ENCODE measurements at places on chromosomes 1 and 21.
A peak's percentile ranks its signal among the peaks of the same experiment; 100 is the strongest.

DNA sequence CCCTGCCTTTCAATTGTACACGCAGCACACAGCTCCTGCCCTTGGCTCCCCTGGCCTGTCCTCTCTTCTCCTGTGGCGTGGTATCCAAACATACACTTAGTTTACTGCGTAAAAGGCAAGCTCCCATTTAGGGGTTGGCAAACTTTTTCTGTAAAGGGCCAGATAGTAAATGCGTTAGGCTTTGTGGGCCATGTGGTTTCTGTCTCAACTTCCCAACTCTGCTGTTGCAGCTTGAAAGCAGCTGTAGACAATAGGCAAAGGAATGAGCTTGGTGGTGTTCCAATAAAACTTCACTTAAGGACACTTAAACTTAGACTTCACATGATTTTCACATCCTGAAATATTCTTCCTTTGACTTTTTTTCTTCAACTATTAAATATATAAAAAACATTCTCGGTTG is 63.3 kb downstream of the RHOU start:
- no peak for DNase-seq

GRCh38 chr1:117060441-117061317 is 553 bp downstream of the TTF2 start:
- peak; percentile 15 for DNase-seq

- DNase-seq = no peak
Observed at GRCh38 chr1:202250982-202251381, 57.4 kb downstream of the LGR6 start.

DNA sequence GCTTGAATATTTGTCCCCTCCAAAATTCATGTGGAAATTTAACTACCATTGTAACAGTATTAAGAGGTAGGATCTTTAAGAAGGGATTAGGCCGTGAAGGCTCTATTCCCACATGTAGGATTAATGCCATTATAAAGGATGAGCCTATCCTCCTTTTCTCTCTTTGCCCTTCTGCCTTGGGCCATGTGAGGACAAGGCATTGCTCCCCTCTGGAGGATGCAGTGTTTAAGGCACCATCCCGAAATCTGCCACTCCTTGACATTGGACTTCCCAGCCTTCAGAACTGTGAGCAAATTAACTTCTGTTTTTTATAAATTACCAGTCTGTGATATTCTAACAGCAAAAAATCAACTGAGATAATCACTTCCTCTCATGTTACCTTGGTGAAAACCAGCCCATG is 124.4 kb downstream of the TOMM20 start:
- DNase-seq = no peak

GRCh38 chr1:167202049-167202448 is 18.6 kb upstream of the POU2F1 start:
- no peak for DNase-seq
